AG10803 (cell line): ENCODE measurements at places on chromosomes 16 and 17.
A peak's percentile ranks its signal among the peaks of the same experiment; 100 is the strongest.

DNA sequence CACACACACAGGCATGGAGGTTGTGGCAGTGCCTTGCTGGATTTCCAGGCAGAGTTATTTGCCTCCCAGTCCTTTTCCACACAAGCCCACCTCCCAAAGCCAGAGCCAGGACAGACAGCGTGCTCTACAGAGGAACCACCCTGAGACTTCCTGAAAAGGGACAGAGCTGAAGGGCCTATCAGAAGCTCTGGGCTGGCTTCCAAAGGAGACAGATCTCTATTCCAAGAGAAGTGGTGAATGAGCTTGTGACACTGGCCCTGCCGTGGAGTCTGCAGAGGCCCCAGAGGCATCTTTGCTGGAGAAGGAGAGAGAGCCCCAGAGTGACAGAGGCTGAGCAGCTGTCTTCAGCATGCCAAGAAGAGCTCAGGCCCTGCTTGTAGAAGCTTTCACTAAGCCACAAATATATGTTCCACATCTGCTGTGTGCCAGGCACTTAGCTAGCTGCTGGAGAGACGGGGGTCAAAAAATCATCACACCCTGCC is 8.3 kb upstream of the LPCAT2 start:
- peak; percentile 70 for DNase-seq

DNA sequence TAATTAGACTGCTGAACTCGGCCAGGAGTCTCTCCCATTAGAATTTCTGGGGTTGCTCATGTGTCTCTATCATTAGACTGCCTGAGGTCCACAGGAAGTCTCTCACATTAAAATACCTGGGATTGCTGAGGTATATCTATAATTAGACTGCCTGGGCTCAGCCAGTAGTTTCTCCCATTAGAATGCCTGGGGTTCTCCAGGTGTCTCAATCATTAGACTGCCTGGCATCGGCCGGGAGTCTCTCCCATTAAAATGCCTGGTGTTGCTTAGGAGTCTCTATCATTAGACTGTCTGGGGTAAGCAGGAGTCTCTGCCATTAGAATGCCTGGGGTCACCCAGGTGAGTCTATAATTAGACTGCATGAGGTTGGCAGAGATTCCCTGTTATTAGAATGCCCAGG is 2233.4 kb downstream of the TP53TG3F start:
- DNase-seq = no peak

GRCh38 chr16:73616770-73617169 is 568.8 kb upstream of the ZFHX3 start:
- DNase-seq = no peak

GRCh38 chr16:85498607-85499006 is 114.5 kb upstream of the GSE1 start:
- DNase-seq = no peak

- peak; percentile 2 for DNase-seq
Observed at GRCh38 chr16:61909074-61909473, 127.2 kb downstream of the CDH8 start.

GRCh38 chr16:3661922-3662321 is 7.4 kb downstream of the DNASE1 start:
- DNase-seq = no peak

DNA sequence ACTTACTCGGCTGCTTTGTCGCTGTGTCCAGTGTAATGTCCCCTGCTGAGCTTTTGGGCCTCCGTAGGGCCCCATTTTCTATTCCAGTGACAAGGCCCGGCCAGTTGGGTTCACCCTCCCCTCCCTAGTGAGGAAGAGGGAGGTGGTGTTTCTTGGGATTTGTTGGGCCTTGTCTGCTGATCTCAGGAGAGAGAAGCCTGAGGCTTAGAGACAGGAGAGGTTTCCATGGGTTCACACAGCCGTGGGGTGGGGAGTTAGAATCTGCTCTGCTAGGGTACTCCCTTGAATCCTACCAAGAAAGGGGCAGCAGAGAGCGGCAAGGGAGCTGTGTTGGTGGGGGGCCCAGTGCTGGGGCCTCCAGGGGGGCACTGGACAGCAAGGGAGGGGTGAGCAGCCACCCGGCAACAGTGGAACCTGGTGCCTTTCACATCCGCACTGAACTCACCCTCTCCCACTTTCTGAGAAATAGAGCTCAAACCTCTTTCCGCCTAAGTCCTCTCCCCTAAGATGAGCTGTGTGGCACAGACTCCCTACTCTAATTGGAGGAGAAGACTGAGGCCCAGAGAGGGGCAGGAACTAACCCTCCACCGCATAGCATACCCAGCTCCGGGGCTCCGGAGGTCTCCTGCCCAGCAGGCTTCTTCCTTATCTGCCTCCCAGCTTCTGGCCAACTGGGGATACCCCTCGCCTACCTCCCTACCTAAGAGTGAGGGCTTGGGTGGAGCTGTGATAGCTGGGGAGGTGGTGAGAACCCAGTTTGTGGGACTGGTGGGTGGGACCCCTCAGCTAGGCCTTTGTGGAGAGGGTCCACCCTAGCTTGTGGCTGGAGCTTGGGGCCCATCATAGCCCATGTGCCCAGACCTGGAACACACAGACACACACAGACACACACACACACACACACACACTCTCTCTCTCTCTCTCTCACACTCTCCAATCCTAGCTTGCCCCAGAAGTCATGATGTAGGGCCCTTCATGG is 6.8 kb downstream of the TBKBP1 start:
- no peak for DNase-seq

GRCh38 chr17:62876063-62876462 is 67.9 kb upstream of the MARCHF10 start:
- peak; percentile 40 for DNase-seq

GRCh38 chr17:75277664-75278071 is 6.6 kb upstream of the MIF4GD start:
- DNase-seq = peak; percentile 92

DNA sequence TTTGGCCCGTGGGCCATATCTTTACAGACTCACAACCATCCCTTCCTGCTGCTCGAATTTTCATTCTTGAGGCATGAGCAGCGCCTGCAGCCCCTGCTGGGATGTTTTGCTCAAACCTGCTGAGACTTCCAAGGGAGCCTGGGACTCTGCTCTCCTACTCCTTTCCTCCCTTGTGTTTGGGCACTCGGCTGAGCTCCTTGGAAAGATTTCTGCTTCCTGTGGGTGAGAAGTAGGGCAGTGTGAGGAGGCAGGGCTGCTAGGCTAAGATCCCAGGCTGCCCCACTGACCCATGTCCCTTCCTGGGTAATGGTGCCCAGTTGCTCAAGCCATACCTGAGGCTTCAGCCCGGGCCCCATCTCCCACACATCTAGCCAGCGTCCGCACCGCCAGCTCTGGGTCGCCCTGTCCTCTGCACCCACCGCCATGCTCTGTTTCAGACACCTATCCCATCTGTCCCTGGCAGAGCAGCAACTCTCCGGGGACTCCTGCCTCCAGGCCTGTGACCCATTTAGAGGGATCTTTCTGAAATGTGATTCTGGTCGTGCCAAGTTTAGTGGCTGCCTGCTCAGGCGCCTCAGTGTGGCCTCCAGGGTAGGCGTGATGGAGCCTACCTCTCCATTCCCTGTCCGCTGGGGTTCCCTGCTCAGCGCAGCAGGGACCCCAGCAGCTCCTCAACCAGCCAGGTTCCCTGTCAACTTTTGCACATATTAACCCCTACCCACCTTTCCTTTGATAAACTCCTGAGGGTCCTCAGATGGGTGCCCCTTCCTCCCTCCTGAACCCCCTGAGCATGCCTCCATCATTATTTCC is 190.1 kb downstream of the CCDC182 start:
- no peak for DNase-seq

DNA sequence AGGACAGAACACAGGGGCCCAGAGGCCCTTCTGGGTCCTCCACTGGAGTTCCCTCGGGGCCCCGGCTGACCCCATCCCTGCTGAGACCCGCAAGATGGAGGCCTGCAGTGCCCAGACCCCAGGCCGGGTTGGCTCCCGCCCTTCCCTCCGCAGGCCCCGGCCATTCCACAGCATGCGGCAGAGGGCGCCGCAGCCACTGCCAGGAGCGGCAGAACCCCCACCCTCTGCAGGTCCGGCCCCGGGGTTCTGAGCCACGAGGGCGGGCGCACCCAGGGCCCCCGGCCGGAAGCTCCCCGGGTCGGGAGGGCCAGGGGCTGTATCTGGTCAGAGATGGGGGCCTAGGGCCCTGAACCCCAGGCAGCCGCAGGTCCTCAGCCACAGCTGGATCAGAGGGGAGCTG is 2.4 kb upstream of the PERCC1 start:
- DNase-seq = no peak

- DNase-seq = peak; percentile 8
Observed at GRCh38 chr17:61689610-61690180, 98.7 kb upstream of the NACA2 start.

DNA sequence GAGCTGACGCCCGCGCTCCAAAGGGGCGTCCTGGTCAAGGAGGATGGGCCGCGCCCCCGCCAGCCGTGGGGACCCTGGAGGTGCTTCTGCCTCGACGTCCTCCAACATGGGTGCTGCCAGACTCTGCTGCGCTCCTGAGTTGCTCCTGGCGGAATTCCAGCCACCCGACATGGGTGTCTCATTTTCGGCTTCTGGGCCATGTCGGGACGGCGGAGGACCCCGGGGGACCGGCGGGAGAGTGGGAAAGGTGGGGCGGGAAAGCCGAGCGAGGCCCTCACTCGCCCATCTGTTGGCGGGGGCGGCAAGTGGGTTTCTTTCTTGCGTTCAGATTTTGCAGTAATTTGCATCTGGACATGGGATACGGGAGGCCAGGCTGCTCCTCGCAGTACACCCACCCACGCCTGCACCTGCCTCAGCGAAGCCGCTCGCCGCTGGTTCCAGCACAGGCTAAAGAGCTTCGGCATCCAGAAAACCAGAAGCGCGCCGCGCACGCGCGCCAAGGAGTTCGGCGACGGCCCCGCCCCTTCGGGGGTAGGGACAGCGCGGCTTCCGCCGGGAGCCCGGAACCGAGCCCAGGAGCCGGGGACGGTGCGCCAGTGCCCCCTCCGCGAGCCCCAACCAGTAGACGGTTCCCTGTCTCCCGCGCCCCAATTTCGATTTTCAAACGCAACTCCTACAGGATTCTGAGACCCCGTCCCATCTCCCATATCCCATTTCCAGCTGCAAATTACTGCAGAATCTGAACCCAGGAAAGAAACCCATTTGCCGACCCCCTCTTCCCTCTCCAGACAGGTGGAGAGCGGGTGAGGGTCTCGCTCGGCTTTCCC is at the start of gene ARMC7:
ARMC7 (plus strand) TSS at position 563 of the 827 bp plus-strand sequence. CDS start 320 bp downstream, outside the sequence.
- DNase-seq = peak; percentile 76

GRCh38 chr17:38554430-38555350 is 51.1 kb downstream of the SRCIN1 start:
- no peak for DNase-seq

DNA sequence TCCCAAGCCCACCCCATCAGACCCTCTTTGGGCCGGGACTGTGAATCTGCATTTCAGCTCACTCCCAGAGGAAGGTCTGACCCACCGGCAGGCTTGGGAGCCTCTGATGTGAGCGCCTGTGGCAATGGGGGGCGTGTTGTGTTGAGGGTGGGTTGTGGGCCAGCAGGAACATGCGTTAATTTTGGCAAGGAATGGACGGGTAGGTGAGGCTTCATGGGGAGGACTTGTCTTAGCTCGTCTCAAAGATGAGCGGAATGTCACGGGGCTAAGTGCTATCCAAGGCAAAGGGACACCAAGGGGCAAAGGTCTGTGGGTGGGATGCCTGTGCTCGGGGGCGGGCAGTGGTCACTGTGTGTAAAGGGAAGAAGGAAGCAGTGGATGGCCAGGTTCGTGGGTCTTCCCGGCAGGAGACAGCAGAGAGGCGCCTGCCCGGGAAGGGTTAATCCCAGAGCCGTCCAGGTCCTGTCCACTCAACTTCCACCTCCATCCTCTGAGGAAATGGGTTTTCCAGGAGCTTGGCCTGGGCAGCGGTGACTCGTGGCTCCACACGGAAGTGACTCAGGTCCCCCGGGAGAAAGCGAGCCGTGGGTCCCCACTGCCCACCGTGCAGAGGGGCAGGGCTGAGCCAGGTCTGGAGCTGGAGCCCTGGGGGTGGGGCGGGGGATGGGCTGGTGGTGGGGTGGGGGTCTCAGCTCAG is 17.4 kb downstream of the ADGRG1 start:
- peak; percentile 40 for DNase-seq

DNA sequence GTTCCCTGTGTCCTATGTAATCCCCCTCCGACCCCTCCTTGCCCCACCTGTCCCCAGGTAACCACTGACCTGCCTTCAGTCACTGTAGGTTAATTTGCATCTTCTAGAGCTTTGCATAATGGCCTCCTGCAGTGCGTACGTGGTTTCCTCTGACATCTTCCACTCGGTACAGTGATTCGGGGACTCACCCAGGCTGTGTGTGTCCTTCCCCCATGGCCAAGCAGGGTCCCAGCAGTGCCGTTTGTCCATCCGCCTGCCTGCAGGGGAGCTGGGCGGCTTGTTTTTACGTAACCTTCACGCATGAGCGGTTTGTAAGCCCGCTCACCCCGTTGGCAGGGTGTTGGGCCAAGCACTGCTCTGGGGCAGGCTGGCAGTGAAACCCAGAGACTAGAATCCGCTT is 7.9 kb downstream of the MAPK8IP3 start:
- DNase-seq = no peak

GRCh38 chr16:72501739-72502593 is 330.0 kb upstream of the PMFBP1 start:
- DNase-seq = peak; percentile 78

DNA sequence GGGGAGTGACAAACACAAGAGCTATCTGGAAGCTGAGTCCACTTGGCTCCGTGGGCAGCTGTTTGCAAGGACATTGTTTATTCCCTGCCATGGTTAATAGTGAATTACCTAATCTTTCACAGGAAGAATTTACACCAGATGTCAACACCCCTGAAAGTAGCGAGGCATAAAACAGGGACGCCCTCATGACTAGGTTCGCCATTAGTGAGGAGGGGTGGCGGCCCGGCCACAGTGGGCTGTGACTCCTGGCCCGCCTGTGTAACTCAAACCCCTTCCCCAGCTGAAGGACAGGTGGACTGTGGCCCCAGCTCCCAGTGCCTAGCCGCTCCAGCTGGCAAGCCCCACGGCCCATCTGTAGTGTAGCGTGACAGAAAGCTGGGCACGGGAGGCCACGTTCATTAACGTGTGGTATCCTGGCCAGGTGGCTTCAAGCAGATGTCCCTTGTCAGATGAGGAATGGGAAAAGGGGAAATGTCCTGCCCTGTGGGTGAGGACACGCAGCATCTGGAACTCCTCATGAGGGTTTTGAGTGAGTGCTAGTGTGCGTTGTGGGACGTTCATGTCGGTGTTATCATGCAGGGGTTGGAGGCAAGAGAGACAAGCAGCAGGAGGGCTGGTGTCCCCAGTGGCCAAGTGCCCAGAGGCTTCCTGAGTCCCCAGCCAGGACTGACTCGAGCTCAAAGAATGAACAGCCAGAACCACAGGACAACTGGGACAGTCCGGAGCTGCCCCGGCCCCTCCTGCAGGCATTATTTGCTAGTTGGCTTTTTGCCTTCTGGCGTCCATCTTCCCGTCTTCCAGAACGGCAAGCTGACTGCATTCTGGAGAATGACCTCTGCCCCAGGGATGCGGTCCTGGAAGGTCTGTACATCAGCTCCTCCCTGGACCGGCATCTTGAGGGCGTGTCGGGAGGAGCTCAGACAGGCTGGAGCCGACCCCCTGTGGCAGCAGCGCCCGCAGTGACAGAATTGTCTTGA is 19.2 kb downstream of the KDM8 start:
- DNase-seq = peak; percentile 92

DNA sequence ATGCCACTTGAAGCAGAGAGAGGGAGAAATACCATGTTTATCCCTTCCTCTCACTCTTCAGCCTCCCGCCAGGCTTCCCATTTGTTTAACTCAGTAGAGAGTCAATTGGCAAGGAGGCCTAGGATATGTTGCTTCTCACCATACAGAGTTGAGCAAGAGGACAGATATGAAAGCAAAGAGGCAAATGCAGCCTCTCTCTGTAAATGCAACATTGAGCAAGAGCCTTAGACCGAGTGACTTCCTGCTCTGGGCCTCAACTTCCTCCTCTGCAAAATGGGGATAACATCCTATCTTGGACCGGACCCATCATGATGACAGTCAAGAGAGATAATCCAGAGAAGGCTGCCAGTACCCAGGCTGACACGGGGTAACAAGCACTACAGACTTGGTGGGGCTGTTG is 36.8 kb downstream of the SOCS1 start:
- DNase-seq = no peak
